ENCODE measurements at places on chromosomes 7 and 10.
A peak's percentile ranks its signal among the peaks of the same experiment; 100 is the strongest.

- peaks cover 16% of the 10 kb centered on the region for H3K4me1 ChIP-seq
- H3K27me3 ChIP-seq: no peaks in the 10 kb centered on the region
- no peak overlapping the region for H3K4me3 ChIP-seq
- H3K27ac ChIP-seq: no peak overlapping the region
Measured at GRCh38 chr10:61793760-61794703, 107.5 kb upstream of the ARID5B start.

GRCh38 chr7:14754631-14755030, 147.9 kb downstream of the DGKB start:
- H3K4me1 ChIP-seq: peaks cover 9% of the 10 kb centered on the region
- peaks cover 3% of the 10 kb centered on the region for H3K27me3 ChIP-seq
- no peak overlapping the region for H3K4me3 ChIP-seq

DNA sequence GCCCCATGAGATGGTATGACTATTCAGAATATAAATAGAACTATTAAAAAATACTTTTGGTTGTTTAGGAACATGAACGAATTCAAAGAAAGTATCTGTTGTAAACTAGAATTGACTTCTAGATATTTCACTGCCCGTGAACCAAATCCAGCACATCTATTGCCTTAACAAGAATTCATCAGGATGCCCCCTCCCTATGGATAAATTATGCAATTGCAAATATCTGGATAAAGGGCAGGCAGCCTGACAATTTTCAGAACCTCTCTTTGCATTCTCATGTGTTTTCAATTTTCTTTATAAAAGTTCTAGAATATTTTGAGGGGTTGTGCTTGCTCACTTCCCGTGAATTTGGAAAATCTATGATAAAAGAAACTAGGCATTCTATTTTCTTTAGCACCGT, 822.1 kb upstream of the SORCS1 start:
- H3K4me3 ChIP-seq: no peak overlapping the region
- peaks cover 5% of the 10 kb centered on the region for H3K27me3 ChIP-seq
- no peak for DNase-seq
- H3K36me3 ChIP-seq: no peaks in the 10 kb centered on the region
- peaks cover 2% of the 10 kb centered on the region for H3K4me1 ChIP-seq

DNA sequence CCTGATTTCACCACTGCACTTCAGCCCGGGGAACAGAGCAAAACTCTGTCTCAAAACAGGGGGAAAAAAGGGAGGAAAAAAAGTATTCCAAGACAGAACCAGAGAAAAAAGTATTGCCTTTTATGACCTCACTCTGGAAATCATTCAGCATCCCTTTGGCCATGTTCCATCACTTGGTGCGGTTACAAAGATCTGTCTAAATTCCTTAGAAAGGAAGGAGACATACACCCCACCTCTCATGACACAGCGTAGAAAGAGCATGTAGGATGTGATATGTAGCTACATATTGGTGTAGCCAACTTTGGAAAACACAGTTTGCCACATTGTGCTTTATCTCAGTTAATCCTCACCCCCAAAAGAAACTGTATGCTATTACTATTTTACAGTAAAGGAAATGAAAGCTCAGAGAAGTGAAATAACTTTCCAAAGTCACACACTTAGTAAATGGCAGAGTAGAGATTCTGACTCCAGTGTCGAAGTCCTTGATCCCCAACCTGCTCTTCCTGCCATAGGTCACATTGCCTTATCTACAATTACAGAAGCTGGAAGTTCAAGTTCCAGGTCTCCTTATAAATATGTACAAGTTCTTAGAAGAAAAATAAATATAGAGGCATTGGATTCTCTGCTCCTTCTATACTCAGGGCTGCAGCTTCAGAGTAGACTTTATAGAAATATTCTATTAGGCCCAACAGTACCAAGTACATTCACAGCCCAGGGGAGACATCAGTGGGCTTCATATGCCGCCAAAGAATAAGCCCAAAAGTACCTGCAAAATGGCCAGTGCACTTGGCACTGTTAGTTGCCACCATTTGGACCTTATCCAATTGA, 91.6 kb upstream of the KMT2E start:
- no peak for DNase-seq
- H3K36me3 ChIP-seq: no peaks in the 10 kb centered on the region
- no peak overlapping the region for H3K4me3 ChIP-seq
- peaks cover 10% of the 10 kb centered on the region for H3K4me1 ChIP-seq
- peaks cover 5% of the 10 kb centered on the region for H3K27me3 ChIP-seq

- no peaks in the 10 kb centered on the region for H3K27me3 ChIP-seq
- H3K4me1 ChIP-seq: no peaks in the 10 kb centered on the region
- peaks cover 41% of the 10 kb centered on the region for H3K36me3 ChIP-seq
- no peak overlapping the region for H3K27ac ChIP-seq
- H3K4me3 ChIP-seq: no peak overlapping the region
Measured at GRCh38 chr7:152189061-152189460, 163.6 kb downstream of the GALNT11 start.

- peaks cover 71% of the 10 kb centered on the region for H3K4me1 ChIP-seq
- no peak overlapping the region for H3K4me3 ChIP-seq
- peaks cover 6% of the 10 kb centered on the region for H3K36me3 ChIP-seq
Measured at GRCh38 chr7:42077271-42078135, 159.5 kb downstream of the GLI3 start.

DNA sequence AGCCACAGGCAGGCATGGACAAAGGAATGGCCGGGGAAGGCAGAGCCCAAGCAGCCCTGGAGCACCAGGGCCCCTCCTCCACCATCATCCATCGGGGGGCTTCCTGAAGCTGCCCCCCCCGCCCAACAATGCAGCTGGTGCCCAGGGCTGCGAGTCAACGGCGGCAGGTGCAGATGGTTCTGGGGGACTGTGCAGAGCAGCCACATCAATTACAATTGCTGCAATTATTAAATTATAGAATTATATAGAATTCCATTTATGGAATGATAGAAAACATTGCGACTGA, 28.3 kb downstream of the EBF3 start:
- no peaks in the 10 kb centered on the region for H3K36me3 ChIP-seq
- H3K4me3 ChIP-seq: no peak overlapping the region
- no peak for DNase-seq
- peaks cover 27% of the 10 kb centered on the region for H3K27me3 ChIP-seq
- no peak overlapping the region for H3K27ac ChIP-seq
- H3K4me1 ChIP-seq: no peaks in the 10 kb centered on the region

DNA sequence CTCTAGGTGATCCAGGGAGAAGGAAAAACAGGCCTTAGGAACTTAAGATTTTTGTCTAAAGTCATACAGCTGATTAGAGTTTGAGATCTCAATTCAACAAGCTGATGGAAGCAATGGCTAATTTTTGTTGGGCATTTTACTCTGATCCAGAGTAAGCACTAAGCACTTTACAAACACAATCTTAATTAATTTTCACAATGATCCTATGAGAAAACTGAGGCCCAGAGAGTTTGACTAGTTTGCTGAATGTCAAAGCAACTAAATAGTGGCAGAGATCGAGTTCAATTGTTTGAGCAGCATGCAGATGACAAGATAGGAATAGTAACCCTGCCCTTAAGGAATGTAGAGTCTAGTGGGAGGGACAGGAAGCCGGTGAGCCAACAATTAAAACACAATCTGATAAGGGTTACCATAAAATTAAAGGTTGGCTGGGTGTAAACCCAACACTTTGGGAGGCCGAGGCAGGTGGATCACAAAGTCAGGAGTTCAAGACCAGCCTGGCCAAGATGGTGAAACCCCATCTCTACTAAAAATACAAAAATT, 13.5 kb upstream of the RPEL1 start:
- no peaks in the 10 kb centered on the region for H3K36me3 ChIP-seq
- H3K27me3 ChIP-seq: no peaks in the 10 kb centered on the region
- H3K27ac ChIP-seq: peak overlapping the region; percentile 96
- DNase-seq: no peak
- H3K4me1 ChIP-seq: peaks cover 15% of the 10 kb centered on the region
- H3K4me3 ChIP-seq: no peak overlapping the region

DNA sequence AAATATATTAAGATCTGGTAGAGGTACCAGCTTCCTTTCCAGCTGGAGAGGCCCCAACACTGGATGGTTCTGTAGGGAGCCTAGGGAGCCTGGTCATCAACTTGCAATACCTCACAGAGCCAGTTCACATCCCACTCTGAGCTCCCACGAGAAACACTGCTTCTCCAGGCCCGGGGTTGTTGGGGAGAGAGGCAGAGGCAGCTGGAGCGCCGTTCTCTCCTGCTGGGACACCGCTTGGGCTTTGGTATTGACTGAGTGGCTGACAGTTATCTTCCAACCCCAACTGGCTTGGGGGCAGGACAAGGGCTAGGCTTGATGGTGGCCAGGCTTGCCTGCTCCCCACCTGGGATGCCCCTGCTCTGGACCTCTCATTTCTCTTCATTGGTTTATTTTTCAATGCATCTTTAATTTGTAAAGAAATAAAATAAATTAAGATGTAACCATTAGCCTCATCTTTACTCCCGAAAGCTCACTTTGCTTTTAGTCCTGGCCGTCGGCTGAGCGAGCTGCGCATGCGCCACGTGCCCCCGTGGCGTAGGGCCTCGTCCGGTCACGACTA, 10.0 kb upstream of the CHCHD1 start:
- H3K27me3 ChIP-seq: no peaks in the 10 kb centered on the region
- H3K36me3 ChIP-seq: peaks cover 34% of the 10 kb centered on the region
- DNase-seq: peak; percentile 81
- H3K27ac ChIP-seq: peak overlapping the region; percentile 91

GRCh38 chr7:68321076-68321639, 1277.1 kb upstream of the AUTS2 start:
- H3K4me3 ChIP-seq: no peak overlapping the region
- H3K36me3 ChIP-seq: no peaks in the 10 kb centered on the region
- peak; percentile 77 for DNase-seq
- H3K27me3 ChIP-seq: no peaks in the 10 kb centered on the region
- peaks cover 39% of the 10 kb centered on the region for H3K4me1 ChIP-seq

DNA sequence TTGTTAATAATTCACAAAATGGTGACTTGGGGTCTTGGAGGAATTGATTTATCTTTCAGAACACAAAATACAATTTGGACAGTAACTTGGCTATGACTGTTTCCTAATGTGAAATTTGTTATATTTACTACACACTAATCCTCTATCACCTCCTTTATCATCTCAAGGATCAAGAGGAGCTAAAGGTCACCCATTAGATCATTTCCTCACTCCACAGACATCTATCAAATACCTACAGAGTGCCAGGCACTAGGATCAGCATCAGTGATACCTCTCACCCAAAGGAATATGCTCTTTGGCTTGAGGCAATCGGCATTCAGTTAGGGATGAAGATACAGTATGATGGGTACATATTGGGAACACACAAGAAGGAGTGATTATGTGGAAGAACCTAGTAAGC, 132.1 kb downstream of the INHBA start:
- no peaks in the 10 kb centered on the region for H3K36me3 ChIP-seq
- DNase-seq: no peak
- no peak overlapping the region for H3K27ac ChIP-seq
- peaks cover 6% of the 10 kb centered on the region for H3K27me3 ChIP-seq
- H3K4me1 ChIP-seq: peaks cover 9% of the 10 kb centered on the region

DNA sequence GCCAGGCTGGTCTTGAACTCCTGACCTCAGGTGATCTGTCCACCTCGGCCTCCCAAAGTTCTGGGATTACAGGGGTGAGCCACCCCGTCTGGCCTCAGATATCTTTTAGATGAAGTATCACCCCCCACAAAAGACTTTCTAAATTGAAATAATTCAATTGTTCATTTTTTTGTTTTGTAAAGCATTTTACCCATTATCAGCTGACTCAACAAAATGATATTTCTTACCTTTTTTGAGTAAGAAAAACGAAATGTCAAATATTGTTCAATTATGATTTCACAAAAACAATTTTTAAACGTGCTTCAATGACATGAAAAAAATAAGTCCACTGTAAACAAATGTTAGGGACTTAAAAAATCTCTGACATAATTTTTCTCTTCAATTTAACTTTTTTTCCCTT, 822 bp upstream of the PRPF18 start:
- H3K36me3 ChIP-seq: no peaks in the 10 kb centered on the region
- H3K4me3 ChIP-seq: peak overlapping the region; percentile 100
- peaks cover 31% of the 10 kb centered on the region for H3K27me3 ChIP-seq
- H3K4me1 ChIP-seq: peaks cover 21% of the 10 kb centered on the region
- no peak overlapping the region for H3K27ac ChIP-seq

GRCh38 chr7:80385508-80385907, 126.4 kb downstream of the GNAT3 start:
- H3K36me3 ChIP-seq: no peaks in the 10 kb centered on the region
- H3K27me3 ChIP-seq: no peaks in the 10 kb centered on the region
- no peak overlapping the region for H3K4me3 ChIP-seq
- H3K27ac ChIP-seq: peak overlapping the region; percentile 50
- peaks cover 46% of the 10 kb centered on the region for H3K4me1 ChIP-seq

GRCh38 chr7:54242776-54243175, 299.4 kb upstream of the VSTM2A start:
- no peak for DNase-seq
- H3K4me3 ChIP-seq: no peak overlapping the region
- peaks cover 13% of the 10 kb centered on the region for H3K27me3 ChIP-seq
- no peaks in the 10 kb centered on the region for H3K36me3 ChIP-seq
- no peaks in the 10 kb centered on the region for H3K4me1 ChIP-seq

GRCh38 chr10:48377751-48378530, 71.5 kb downstream of the MAPK8 start:
- DNase-seq: no peak
- peak overlapping the region; percentile 24 for H3K27ac ChIP-seq
- H3K36me3 ChIP-seq: peaks cover 40% of the 10 kb centered on the region
- H3K27me3 ChIP-seq: no peaks in the 10 kb centered on the region

DNA sequence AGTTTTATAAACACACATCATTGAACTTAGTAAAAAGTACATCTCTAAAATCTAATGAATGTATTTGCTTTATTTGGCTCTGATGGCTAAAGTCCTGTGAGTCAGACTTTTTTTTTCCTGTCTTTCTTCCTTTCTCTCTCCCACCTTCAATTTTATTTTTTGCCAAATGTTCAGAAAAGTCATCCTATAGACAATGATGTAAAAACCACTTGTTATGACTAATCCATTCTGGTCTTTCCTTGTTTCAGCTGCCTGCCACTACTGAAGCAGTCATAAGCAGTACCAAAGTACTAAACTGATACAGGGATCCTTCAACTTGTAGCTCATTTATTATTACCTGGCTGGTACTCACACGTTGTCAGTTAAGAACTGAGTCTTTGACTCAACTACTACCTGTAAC, 23.9 kb downstream of the HECTD2 start:
- H3K4me3 ChIP-seq: no peak overlapping the region
- no peaks in the 10 kb centered on the region for H3K27me3 ChIP-seq
- H3K36me3 ChIP-seq: peaks cover 36% of the 10 kb centered on the region
- H3K27ac ChIP-seq: no peak overlapping the region
- no peak for DNase-seq

Data from mesothelial cell of epicardium (in vitro differentiated cells).